ENCODE measurements at places on chromosomes 12 and 14.
A peak's percentile ranks its signal among the peaks of the same experiment; 100 is the strongest.

DNA sequence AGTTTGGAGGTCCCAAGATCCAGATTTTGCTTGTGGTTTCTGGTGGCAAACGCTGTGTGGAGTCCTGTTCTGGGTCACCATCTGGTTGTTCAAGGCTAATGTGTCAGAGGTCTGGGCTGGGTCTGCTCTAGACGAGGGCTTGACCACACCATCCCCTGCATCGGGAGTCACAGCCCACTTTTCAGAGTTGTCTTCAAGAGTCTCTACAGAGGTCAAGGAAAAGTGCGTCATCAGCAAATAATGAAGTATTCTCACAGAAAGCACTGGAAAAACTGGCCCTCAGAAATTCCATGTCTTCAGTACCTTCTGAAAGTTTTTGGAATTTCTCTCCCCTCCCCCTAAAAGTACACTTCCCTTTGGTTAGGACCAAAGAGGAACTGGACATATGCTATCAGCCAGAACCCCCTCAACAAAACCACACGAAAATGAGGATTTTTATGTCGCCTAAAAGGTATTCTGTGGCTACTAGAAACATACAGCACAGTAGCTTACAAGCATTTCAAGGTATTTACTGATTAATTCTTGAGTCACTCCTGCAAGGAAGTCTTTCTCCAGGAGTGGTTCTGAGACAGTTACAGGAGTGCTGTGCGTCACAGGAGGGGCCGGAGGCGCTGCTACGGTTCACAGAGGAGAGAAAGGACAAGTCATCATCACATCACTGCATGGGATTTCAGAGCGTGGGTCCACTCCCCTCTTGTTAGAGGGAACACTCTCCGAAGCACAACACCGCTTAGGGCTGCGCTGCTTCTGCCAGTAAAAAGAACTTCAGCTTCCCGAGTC, 35.4 kb downstream of the RAD52 start:
- no peak for DNase-seq

DNA sequence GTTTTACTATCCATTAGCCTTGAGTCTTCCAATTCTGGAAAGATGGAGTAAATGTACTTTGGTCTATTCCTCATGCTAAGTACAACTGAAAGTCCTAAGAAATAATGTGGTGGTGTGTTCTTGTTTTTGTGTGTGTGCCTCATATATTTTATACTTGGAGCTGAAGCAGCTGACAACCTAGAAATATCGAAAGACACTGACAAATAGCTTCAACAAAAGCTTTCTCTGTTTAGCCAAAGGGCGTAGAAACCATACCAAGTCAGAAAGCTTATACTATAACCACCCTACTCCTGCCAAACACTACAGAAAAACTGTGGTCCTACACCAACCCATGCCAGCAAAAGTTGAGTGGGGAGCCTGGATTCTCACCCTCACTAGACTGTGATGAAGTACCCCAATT, 188.4 kb downstream of the GPHN start:
- DNase-seq, result no peak

DNA sequence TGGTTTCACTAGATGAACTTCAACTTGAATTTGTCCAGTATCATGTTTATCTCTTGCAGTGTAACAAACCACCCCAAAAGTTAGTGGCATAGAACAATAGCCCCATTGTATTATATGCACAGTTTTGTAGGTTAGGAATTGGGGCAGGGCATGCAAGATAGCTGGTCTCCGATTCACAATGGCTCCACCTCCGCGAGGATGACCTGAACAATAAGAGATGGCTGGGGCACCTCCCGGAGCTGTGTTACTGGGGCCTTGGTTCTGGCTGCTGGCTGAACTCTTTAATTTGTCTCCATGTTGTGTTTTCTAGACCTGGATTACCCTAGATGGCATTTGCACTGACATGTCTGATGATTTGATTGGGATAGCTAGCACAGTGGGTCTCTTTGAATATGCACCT, 20.4 kb upstream of the VRK1 start:
- DNase-seq, result no peak

DNA sequence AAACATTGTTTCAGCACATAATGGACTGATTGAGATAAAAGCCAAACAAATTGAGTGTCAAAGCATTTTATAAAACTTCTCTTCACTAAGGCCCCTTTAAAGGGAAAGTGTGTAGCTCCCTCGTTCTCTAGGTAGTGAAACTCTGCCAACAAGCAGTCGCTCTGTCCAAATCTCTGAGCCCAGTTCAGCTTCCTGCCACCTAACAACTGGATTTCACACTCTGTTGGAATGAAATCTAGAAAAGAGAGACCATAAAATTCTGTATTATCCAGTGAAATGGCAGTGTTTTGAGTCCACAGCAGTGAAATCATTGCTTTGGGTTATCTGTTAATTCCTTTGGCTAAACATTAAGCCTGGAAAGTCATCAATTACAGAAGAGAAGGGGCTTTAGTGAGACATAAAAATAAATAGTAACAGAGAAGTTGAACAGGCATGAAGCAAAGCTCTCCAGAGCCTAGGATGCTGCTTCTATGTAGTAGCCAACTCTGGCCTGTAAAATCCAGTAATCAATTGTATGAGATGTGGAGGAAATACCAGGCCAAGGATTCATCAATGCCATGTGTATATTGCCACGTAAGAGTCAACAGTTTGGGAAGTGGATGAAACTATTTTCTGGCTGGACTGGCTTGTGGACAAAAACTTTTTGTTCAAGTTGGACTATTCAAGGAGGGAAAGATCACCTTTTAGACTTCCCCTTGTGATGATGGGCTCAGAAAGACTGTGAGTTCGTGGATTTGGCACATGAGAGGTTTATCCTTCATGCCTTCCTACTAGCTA, 122.5 kb downstream of the WIF1 start:
- no peak for DNase-seq

DNA sequence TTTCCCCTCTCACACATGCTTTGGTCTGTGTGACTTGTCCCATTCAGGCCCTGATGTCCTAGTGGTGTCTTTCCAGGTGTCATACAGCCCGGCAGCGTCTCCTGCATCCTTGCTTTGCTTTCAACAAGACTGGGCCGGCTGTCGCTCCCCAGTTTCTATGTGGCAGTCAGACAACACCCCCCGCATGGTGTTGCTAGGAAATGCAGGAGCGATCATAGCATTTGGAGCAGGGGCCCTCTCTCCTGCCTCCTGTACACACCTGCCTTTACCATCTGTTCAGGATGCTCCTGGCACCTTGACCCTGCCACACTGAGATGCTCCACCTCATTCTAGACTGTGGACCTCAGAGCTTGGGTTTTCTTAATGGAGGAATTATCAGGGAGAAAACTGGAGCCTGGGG, 29.5 kb downstream of the CACNA1C start:
- DNase-seq, result no peak

- no peak for DNase-seq
These were observed 23.5 kb upstream of the SEL1L start for GRCh38 chr14:81557146-81557545.

DNA sequence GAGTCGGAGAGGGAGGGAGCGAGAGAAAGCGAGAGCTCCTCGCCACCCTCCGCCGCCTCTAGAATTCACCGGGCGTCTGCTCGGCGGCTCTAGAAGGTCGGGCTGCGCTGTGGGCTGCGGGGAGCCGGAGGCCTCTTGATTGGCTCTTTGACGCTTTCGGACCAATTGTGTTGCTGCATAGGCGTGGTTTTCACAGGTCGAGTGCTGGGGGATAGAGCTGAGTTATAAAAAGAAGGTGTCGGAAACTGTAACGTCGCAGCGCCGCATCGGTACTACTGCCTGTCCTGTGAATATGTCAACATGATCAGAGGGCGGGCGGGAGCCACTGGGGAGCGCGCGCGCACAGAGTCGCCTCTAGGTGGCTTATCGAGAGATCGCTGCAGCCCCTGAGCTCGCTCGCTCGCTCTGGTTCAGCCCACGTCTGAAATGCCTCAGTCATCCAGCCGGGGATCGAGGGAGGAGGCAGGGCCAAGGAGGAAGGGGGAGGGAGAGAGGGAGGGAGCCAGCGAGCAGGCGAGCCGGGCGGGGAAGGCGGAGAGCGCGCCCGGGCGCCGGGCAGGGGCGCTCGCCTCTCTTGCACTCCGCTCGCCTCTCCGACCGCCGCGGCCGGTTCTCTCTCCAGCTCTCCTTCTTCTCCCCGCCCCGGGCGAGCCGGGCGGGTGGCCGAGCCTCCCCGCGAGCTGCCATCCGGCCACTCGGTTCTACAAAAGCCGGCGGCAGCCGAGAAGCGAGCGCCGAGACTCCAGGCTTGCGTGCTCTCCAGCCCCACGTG, at the start of gene TBX3:
Gene TBX3 (minus strand): TSS at position 78 of the 772 bp plus-strand sequence. CDS start 975 bp downstream, outside the sequence.
- DNase-seq, result peak; percentile 99

- DNase-seq, result no peak
These were observed 319.6 kb upstream of the RTL1 start for GRCh38 chr14:101223127-101223526.

DNA sequence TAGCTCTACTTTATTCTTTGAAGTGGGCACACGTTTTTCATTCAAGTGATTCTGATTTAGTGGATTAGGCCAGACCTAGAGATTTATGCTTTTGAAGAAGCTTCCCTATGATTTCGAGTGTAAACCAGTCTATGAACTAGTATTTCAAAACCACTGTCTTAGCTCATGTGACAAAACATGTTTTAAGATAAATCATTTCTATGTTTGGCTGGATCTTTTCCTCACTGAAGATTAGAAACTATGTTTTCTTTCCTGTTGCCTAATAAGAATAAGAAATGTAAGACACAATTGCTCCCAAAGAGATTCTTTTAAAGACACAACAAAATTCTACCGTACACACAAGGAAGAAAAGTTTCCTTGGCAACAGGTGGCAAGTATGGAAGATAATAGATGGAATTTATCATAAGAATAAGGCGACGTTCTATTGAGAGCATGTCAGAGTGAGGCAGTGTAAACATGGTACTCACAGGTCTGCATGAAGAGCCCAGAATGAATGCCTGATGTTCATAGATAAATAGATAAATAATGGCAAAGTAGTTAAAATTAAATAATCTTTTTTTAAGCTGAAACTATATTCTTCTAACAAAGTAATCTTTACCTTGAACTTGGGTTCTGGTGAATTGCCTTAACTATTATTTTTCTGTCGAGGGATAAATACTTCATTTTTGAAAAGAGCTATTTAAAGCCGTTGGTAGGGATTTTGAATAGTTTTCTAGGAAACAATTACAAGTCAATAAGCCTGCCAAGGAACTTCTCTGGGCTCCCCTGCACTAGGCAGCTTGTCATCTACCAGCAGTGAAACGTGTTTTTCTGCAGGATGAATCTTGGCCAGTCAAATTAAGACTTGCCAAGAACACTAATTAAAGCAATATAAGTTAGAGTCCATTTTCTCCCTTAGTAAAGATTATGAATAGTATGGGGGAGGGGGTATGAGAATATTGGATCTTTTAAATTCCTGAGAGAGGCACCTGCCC, 34.1 kb upstream of the C12orf75 start:
- no peak for DNase-seq

DNA sequence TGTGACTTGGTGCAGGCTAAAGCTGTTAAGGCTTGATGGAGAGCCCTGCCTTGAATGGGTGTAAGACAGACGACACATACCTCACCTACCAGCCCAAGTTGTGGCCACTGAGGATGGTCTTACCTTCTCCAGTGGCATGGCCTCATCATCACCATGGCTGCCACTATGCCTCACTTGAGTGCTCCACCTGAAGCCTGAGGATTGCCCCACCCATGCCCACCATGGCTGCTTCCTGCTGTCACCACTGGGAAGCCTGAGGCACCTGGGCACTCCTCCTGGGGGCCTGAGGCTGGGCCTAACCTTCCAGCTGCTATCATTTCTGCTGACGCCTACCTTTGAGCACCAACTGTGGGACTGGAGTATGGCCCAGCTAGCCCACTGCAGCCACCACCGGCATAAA, 1605.7 kb upstream of the FLRT2 start:
- no peak for DNase-seq

- no peak for DNase-seq
These were observed 11.6 kb upstream of the CDH24 start for GRCh38 chr14:23068789-23069412.

DNA sequence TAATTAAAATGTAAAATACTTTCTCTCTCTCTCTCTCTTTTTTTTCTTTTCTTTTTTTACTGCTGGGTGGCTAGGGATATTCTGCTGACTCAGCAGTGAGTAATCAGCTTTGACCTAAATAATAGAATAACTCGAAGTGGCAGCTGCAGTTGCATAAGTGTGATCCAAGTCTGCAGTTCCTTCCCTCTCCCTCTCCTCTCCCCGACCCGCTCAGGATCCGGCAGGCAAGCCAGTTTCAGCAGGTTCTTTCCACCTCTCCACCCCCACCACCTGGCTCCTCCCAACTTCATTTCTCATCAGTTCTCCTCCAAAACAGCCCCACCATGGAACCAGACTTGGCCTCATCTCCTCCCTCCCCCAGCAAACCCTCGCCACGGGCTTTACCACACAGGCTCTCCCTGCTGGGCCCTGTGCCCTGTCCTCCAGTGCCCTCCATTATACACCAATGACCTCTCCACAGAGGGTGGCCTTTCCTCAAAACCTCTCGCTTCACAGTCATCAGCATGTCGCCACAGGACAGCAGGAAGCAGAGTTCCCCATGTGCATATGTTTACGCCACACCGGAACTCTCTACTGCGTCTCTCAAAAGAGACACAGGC, 22.4 kb downstream of the SLC7A8 start:
- DNase-seq, result no peak

DNA sequence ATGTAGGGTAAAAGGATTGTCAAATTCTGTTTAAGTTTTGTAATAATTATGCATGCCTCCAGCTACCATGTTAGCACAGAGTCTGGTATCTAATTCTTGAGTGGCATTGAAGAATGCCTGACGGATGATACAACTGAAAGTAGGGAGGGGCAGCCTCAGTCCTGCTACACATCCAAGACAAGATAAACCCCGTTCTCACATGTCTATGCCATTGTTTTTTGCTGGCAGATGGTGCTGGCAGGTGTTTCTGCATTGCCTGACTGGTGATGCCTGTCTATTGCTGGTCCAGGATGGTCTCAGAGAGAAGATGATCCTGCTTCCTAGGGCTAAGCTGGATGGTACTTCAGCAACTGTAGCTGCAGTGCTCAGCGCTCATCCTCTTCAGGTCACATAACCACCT, 245.8 kb upstream of the NAV3 start:
- peak; percentile 72 for DNase-seq

GRCh38 chr12:55974308-55974730, 441 bp downstream of the RAB5B start:
- DNase-seq, result peak; percentile 29

- no peak for DNase-seq
These were observed 202.5 kb downstream of the VRK1 start for GRCh38 chr14:96999654-97000155.

DNA sequence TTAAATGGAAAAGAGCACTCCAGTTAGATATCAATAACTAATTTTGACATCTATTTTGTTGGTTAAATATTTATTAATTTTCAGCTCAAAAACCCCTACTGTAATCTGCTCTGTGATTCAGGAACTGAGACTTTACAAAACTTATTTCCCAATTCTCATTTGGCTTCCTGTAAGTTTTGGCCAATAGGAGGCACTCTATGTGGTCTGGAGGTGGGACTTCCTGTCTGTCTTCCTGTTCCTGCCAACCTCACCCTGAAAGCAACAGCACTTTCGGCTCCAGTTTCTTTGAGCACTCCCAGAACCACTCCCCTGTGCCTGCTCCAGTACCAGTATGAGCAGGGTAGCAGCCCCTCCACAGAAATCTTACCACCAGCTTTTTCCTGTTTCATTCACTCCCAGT, 1027.0 kb downstream of the VRK1 start:
- no peak for DNase-seq

GRCh38 chr14:72401101-72401625, 468.9 kb downstream of the RGS6 start:
- DNase-seq, result no peak

GRCh38 chr12:48002773-48003218, 1.5 kb downstream of the COL2A1 start:
- DNase-seq, result no peak

Measured in SHP77 (cell line).